Prostate gland (tissue), 2 donors: ENCODE measurements at places on chromosomes 6 and 20. TPM values are rescaled to one million over a fixed set of nuclear protein-coding genes. Genes with fewer than 3 reads are reported as not detected.

- DNase-seq: no peak
Observed at GRCh38 chr6:158069800-158070195, 88.1 kb downstream of the SYNJ2 start.

The SYCP2 gene
- total RNA-seq: 10.6 TPM

DNA sequence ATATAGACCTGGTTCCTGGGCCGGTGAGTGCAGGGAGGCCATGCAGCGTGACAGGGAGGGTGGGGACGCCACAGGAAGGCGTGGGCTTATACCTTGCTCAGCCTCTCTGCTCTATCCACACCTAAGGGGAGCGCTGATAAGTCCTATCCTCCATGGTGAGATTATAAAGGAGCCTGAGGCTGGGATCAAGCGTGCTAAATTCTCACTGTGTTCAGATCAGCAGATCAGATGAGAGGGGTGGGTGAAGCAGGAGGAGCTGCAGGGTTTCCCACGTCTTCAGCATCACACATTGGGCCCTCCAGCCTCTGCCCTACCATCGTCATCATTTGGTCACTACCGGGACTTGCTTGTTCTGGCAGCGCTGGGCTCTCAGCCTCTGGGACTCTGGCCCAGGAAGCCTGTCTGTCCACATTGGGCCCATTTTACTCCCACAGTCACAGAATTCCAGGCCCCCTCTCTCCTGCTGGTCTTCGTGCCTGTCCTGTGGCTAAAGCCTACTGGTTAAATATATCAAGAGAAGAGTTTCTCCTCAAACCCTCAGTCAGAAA, 29.1 kb upstream of the PDE10A start:
- no peak for DNase-seq

The IL17F gene
- total RNA-seq: not detected

GRCh38 chr6:98581705-98582104, 252.7 kb upstream of the POU3F2 start:
- no peak for DNase-seq

GRCh38 chr20:50744143-50744792, 12.9 kb downstream of the PARD6B start:
- peak; percentile 67 for DNase-seq

DNA sequence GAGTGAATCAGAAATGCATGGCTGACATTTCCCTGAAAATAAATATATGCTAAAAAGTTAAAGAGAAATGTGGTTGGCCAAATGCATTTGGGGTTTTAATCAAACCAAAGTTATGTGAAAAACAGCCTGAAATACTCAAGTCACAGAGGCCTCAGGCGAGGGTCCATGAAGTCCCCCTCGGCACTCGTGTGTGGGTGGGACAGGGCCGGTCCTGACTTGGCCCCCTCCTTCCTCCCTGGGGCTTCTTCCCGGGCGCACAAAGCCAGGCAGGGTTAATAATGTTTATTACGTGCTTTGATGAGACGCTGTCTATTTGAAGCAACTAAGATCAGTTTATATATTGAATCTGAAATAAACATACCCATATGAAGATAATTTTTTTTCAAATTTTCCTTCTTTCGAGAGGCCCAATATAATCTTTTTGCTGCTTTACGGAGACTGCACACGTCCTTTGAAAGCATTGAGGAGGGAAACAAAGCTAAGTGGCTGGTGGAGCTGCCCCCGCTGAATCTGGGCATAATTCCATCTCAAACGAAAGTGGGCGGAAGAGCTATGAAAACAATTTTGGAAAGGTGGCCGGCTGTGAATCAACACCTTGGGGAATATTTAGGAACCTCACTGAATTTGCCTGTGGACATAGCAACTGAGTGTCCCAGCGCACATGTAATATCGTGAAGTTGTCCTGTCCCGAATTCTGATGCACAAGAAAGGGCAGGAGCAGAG, 55.8 kb upstream of the SMOC2 start:
- DNase-seq: no peak

- no peak for DNase-seq
Observed at GRCh38 chr6:143647732-143648131, 30.0 kb upstream of the PHACTR2 start.

DNA sequence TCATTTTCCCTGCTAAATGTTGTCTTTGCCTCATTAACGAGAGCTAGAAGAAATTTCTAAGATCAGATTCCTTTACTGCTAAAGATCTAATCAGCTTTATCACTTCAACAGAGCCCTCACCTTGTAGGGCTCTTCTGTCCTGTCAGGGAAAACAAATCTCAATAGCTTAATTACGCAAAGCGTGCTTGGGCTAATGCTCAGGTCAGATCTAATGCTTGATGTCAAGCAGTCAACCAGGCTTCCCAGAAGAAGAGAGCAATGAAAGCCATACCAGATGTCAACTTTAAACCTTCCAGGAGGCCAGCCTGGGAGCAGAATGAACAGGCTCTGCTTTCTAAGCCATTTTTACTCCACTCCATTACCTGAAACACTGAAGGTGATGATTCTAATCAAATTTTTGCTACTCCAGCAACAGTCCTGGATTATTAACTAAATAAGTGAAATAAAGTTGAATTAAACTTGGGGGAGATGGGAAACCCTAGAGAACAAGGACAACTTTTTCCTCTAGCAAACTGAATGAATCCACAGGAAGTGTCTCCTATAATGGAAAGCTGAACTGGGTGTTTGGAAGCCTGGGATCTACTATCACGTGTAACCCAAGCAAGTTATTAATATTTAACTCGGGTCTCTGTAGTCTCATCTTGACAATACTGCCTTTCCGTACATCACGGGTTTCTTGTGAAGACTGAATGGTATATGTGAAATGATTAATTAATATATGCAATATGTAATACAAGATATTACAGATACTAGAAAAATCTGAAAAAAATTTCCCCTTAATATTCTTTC, 273.7 kb downstream of the PTPRK start:
- no peak for DNase-seq

The LAMA2 gene
- total RNA-seq: 10.1 TPM

The CYP24A1 gene
- not detected for total RNA-seq

DNA sequence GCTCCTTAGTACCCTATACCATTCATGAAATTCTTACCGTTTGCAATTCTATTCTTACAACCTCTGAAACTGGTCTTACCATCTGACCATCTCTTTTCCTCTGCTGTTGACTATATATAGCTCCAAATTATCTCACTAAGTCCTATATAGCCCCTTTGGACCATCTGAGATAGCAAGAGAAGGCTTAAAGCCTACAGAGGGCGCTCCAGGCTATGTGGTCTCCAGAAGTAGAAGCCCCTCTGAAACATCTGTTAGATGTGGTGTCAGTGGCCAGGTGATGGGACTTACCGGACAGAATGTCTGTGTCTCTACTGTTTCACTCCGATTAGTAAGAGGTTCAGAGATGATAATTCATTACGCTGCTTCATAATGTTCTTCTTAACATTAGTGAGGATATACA, 140.7 kb upstream of the BMP2 start:
- no peak for DNase-seq

The CDSN gene
- 1.5 TPM for total RNA-seq

The TMC2 gene
- not detected for total RNA-seq

GRCh38 chr20:46838011-46838410, 56.6 kb upstream of the EYA2 start:
- DNase-seq: no peak

DNA sequence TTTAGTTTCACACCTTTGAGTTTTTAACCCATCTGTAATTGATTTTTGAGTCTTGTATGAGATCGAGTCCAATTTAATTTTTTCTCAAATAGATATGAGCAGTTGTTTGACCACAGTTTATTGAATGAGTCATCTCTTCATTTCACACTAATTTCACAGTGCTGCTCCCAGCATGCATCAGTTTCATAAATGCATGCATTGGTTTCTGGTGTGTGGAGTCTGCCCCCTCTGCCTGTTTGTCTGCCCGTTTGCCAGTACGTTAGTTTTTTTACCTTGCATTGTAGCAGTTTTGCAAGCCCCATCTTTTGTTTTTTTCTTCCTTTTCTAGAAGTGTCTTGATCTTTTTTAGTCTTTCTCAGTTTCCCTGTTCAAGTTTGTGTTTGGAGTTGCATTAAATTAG, 11.9 kb downstream of the SLX4IP start:
- DNase-seq: no peak

The BANF2 gene
- not detected for total RNA-seq

DNA sequence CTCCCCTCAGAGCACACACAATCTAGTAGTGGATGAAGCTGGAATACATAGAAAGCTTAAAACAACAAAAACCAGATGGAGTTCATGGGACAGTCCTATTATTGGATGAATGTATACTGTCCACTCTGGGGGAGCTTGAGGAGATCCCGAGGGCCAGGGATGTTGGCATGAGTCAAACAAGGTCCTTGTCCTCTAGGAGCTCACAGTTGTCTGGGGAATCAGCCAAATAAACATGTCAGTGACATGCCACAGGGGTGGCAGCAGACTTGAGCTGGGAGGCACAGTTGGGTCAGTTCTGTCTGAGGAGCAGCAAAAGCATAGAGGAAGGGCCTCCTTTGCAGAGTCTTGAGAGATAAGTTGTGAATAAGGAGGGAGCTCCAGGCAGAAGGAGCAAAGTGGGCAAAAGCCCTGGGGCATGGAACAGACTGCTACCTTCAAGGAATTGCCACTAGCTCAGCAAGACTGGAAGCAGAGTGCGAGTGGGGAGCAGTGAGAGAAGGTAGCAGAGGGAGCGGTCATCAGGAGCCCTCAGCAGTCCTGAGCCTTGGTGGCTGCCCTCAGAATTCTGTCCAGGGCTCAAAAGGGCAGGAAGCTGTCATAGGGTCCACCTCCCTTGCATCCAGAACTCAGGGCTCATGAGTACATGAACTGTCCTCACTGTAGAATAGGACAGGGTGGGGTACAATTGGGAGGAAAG, 22.1 kb downstream of the L3MBTL1 start:
- DNase-seq: no peak

The ACTL10 gene
- 7.9 TPM for total RNA-seq

- no peak for DNase-seq
Observed at GRCh38 chr6:85756982-85757381, 114.3 kb upstream of the SYNCRIP start.

DNA sequence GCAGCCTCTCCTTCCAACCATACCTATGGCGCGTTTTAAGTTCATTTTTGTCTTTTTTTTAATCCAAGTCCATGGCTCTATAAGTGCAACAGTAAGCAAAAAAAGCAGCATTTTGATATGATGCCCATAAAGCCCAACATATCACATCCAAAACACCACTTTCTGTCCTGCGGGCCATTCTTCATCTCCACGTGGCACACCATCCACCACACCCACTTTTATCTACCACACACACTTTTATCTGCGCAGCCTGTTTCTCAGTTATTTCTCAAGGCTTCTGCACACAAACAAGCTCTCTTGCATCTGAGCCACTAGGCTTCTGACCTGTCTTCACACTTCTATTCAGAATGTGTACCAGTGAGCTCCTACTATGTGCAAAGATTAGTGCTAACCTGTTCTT, 5.3 kb downstream of the GCLC start:
- no peak for DNase-seq

The GSTA2 gene
- total RNA-seq: not detected

The SERAC1 gene
- total RNA-seq: 8.2 TPM

- no peak for DNase-seq
Observed at GRCh38 chr20:42846784-42847490, 342.8 kb downstream of the PTPRT start.

GRCh38 chr6:13611715-13612114, 3.4 kb upstream of the NOL7 start:
- DNase-seq: no peak

- no peak for DNase-seq
Observed at GRCh38 chr20:62487118-62487517, 11.3 kb upstream of the GATA5 start.

DNA sequence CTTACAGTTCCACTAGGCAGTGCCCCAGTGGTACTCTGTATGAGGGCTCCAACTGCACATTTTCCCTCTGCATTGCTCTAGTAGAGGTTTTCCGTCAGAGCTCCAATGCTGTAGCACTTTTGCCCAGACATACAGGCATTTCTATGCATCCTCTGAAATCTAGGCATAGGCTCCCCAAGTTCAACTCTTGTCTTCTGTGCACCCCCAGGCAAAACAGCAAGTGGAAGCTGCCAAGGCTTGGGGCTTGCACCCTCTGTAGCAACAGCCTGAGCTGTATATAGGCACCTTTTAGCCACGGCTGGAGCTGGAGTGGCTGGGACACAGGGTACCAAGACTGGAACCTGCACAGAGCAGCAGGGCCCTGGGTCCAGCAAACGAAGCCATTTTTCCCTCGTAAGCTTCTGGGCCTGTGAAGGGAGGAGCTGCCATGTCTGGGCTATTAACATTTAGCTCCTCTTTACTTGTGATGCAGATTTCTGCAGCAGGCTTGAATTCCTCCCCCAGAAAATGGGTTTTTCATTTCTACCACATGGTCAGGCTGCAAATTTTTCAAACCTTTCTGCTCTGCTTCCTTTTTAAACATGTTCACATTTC, 596.2 kb upstream of the ADGRB3 start:
- DNase-seq: no peak

DNA sequence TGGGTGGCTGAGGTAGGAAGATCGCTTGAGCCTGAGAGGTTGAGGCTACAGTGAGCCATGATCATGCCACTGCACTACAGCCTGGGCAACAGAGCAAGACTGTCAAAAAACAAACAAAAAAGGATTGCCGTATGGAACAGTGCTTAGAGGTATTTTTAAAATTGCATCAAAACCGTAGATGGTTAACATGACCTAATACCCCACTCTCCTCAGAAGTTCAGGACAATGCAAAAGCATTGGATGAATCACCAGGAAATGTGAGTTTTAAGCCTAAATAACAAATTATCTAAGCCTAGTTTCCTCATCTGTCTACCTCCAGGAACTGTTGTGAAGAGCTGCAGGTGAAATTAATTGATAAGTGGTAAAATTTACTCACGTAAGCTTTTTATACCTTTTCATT, 123.8 kb upstream of the ID4 start:
- DNase-seq: no peak

DNA sequence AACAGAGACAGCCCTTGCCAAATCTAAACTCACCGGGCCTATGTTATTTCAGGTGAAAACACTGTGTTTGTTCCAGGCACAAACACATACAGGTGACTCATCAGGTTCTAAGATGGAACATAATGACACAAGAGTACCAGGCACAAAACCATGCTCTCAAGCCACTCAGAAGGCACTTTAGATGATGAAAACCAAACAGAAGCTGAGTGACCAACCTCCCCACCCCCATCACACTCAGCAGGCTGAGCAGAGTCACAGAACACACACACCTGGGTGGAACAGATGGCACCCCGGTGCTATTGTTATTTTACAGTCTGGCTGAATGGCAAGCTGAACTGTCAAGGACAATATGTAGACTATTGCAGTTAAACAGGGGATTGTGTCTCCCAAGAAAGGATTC, 20.6 kb upstream of the NKX2-2 start:
- no peak for DNase-seq

- DNase-seq: no peak
Observed at GRCh38 chr20:44952731-44953130, 7.5 kb downstream of the TOMM34 start.

The ABHD16B gene
- total RNA-seq: 1.6 TPM

The BACH2 gene
- 5.2 TPM for total RNA-seq

DNA sequence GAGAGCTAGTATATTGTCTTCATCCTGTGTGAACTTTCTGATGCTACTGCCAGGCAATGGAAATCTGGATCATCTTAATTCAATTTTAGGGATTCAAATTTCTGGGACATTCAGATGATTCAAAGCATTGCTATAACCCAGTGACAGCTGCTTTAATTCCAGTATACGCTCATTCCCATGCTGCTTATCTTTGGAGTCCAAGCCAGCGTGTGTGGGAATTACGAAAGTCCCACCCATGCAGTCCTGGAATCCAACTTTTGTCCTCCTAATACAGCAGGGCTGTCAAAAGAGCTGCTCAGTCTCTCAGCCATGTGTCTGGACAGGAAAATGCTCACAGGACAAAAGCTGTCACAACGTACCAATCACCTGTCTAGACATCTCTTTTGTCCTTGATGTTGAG, 219.8 kb downstream of the LAMA2 start:
- DNase-seq: no peak

- no peak for DNase-seq
Observed at GRCh38 chr6:322259-322930, 30.1 kb downstream of the DUSP22 start.
